Lung microvascular endothelial cell (primary cell): ENCODE measurements at places on chromosomes 3 and 15. TPM values are rescaled to one million over a fixed set of nuclear protein-coding genes. Genes with fewer than 3 reads are reported as not detected.

DNA sequence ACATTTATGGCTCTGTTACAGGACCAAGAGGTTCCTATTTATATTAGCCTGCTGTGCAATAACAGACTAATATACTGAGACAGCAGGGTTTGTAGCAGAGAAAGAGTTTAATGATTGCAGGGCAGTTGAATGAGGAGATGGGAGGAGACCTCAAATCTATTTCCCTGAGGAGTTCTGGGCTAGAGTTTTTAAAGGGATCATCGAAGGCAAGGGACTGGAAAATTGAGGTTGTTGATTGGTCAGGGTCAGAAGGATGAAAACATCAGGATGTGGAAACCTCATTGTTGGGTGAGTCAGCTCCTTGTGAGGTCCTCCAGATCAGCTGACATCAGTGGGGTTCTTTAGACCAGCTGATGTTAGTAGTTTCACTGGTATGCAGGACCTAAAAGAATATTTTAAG, 60.6 kb upstream of the GOLGA8B start:
- DNase-seq: peak; percentile 73

GRCh38 chr15:70963199-70963598, 70.6 kb downstream of the LRRC49 start:
- DNase-seq: no peak

DNA sequence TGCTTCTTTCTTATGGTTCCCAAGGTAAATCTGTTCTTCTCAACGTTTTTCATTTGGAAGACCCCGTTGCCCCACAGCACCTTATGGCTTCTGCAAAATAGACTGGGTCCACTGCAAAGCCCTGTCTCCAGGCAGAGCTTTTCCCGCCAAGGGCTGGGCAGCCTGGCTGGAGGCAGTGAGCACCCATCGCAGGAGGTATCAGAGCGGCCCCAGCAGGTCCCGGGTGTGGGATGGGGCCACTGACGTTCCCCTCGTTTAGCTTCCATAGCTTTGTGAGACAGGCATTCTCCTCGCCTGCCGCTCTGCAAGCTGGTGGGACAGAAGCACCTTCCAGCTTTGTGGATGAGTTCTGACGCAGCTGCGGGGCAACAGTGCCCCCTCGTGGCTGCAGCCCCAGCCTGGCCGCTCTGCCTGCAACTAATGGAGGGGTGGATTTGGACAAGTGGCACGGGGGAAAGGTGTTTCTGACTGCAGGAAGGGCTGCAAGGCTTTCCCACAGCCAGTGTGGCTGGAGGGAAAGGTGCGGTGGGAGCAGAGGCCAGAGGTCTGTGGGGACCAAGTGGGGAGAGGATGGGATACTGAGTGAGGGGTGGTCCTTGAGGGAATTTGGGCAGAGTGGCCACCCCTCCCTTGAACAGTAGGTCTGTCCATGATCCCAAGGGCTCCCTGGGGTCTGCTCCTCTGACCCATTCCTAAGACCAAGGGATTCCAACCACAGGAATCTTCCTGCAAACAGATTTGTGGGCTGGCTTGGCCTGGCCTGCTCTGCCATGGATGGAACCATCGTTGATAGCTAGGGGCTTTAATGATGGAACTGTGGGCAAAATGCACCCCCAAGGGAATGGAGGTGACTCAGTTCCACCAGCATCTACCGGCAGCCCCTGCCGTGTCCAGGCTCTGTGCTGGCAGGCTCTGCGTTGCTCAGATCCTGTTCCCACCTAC, 99.4 kb downstream of the FBLN2 start:
- DNase-seq: peak; percentile 79

Gene OIP5
- total RNA-seq: 1.2 and 4.4 TPM in 2 replicates

- no peak for DNase-seq
Observed at GRCh38 chr15:31311735-31312619, 14.7 kb upstream of the KLF13 start.

- peak; percentile 20 for DNase-seq
Observed at GRCh38 chr3:108462899-108463298, 47.5 kb downstream of the MYH15 start.

- DNase-seq: no peak
Observed at GRCh38 chr3:23991306-23991682, 46.2 kb downstream of the NR1D2 start.

- peak; percentile 84 for DNase-seq
Observed at GRCh38 chr3:49929291-49930167, at the start of gene MON1A. Gene MON1A, minus strand, starts transcription at chr3:49929811. Its CDS starts 16,465 bp downstream, at chr3:49913346.

DNA sequence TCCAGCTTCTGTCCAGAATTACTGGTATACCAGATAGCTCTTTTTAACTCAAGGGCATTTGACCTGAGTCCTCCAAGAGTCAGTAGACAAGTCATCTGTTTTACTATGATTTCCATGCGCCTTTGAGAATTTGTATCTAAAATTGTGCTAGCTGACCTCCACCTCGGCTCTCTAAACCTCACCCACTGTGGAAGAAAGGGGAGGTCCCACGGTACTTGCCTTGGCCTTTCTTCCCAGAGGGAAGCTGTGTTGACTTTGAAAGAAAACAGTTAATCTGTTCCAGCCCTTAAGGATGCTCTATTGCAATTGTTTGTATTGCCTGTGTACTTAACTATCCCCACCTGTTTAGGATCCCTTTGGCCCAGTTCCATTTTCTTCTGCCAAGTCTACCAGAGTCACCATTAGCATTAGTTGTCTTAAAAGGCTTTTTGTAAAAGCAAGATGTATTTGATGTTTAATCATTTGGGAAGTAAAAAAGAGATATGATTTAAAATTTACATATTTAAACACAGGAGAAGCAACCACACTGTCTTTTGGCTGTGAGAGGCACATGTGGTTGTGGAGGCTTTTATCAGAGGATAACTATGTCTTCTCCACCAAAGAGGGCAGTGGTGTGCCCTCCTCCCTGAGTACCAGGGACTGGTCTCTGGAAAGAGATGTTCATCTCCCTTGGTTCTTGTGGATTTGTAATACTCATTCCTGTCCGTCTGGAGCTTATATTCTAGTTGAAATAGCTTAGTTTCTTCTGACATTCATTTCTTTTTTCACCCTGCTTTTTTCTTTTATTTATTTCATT, 88.8 kb downstream of the CRTC3 start:
- no peak for DNase-seq

DNA sequence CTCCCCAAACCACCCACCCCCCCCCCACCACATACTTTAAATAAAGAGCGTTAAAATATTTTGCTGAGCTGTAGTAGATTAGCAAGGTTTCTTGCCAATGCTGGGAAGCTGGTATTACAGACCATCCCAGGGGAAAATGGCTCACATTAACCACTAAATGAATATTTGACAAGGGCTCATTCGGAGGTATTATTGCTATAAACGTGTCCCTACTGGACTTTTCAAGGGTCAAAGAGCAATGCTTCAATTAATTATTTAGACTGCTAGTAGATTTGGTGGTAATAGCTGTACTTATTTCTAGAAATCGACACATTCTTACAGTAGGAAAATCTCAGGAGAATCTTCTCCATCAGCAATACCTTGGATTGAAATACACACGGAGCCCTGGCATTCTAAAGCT, 5.2 kb downstream of the SOX2 start:
- DNase-seq: no peak

- no peak for DNase-seq
Observed at GRCh38 chr3:183094711-183095110, 4.6 kb downstream of the MCCC1 start.

GRCh38 chr3:141227216-141227615, 4.4 kb upstream of the PXYLP1 start:
- no peak for DNase-seq

- no peak for DNase-seq
Observed at GRCh38 chr3:78879295-78879860, 888.4 kb downstream of the ROBO1 start.

DNA sequence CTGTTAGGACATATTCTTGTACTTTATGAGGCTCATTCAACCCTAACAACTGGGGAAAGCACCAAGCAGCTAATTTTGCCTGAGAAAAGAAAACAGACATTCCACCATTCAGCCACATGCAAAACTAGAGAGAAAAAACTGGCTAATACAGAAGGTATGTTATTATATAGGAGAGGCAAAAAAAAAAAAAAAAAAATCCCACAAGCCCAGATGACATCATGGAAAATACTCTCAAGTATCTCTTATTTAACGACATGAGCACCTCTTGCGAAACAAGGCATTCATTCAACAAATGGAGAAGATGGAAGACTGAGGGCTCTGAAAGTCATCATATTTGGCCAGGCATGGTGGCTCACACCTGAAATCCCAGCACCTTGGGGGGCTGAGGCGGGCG, 61.5 kb downstream of the PRICKLE2 start:
- DNase-seq: no peak

Gene UROC1
- not detected in 2 replicates for total RNA-seq

DNA sequence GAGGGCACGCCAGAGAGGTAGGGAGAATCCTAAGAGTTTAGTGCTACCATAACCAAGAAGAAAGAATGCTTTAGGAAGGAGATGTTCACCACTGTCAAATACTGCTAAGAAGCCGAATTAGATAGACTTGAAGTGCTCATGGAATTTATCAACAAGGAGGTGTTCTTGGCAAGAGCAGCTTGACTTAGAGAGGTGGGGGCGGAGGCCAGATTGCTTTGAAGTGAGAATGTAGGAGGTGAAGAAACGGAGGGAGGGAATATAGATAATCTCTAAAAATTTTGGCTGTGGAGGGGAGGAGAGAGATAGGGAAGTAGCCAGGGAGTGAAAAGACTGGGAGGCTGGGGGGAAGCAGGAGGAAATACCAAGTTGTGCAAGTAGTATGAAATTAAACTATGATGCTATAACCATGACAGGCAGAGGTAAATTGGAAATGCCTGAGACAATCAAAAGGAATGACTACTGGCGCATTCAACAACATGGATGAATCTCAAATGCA, 35.5 kb downstream of the GADL1 start:
- DNase-seq: no peak

DNA sequence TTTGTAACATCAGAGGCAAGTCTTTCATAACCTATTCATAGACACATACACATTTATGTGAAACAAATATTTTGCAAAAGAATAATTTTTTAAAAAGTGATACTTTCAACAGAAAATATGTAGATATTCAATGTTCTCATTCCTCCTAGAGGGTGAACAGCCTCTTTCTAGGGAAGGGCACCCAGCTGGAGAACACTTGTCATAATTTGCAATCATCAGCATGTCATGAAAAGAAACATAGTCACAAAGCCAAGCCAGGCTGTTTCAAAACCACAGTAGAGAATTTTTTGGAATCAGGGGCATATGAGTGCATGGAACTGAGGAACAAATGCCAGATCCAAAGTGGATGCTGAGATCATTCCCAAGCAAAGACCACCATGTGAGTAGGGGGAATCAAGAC, 406.9 kb upstream of the ADAMTS9 start:
- DNase-seq: no peak

Gene GREM1
- under 0.01 TPM in 2 replicates for total RNA-seq

DNA sequence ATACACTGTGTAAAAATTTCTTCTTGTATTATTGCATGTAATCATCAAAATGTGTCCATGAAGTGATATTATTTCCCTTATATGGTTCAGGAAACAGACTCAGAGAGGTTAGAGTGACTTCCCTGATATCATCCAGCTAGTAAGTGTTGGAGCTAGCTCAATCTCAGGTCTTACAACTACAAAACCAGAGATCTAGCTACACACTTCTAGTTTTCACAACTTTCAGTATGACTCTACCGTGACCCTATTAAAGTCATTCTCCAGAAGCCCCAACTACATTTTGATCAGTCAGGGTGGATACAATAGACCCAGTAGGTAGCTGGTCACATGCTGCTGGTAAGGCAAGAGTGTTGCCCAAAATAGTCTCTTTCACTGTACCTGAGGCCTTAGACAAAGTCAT, 165.3 kb downstream of the GOLIM4 start:
- DNase-seq: no peak

- no peak for DNase-seq
Observed at GRCh38 chr3:181369637-181370036, 342.1 kb upstream of the SOX2 start.

DNA sequence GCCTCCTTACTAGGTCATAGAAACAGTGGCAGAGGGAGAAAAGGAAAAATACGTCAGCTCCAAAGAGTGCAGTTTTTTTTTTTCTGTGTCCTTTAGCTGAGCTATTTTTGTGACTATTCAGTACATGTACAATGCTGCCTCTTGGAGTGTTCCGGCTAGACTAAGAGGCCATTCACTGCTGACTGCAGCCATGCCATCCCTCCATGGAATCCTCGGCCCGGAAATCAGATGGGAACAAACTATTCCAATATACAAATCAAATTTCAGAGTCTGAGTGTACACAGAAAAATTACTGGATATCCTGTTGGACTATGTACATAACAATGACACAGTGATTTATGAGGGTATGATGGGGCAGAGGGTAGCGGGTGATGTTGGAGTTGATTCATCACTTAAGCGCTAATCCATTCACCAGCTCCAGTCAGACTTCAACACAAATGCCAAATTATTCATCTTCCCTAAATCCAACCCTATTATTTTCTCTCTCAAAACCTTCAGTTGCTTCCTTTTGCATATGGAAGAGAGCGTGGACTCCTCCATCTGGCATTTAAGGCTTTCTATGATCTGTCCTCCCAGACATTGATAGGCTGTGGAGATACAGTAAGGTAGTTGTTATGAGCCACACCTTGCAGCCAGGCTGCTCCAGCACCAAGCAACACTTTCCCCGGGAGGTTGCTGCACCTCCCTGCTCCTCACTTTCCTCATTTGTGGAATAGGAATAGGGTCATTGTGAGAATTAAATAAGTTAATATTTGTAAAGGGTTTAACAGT, 109.1 kb downstream of the LPP start:
- DNase-seq: peak; percentile 96
